ENCODE measurements at places on chromosomes 16 and 17. TPM values are rescaled to one million over a fixed set of nuclear protein-coding genes. Genes with fewer than 3 reads are reported as not detected.

Gene TMEM106A
- total RNA-seq: 1.0 TPM

Gene GAS2L2
- total RNA-seq: 0.11 TPM

Gene KRTAP16-1
- not detected for total RNA-seq

Gene CIITA
- 0.12 TPM for total RNA-seq

Gene NHLRC4
- 0.21 TPM for total RNA-seq

Measured in A549 treated with DMSO at 1 μM for 4 hours (cell line).